Activated B cell treated with CpG ODN at 0.5 μM for 24 hours (primary cell): ENCODE measurements at places on chromosomes 11 and 22. TPM values are rescaled to one million over a fixed set of nuclear protein-coding genes. Genes with fewer than 3 reads are reported as not detected.

Gene HBG2
- not detected in 2 replicates for total RNA-seq

Gene MGAT3
- 41.5 and 43.4 TPM in 2 replicates for total RNA-seq

Gene CCDC82
- total RNA-seq: 22.6 and 33.8 TPM in 2 replicates

Gene RSF1
- 65.9 and 68.8 TPM in 2 replicates for total RNA-seq

Gene MAJIN
- total RNA-seq: 0.20 and 1.5 TPM in 2 replicates

GRCh38 chr22:46115388-46115678, 35.0 kb upstream of the PPARA start:
- no peak overlapping the region for H3K27ac ChIP-seq
- H3K4me1 ChIP-seq: no peaks in the 10 kb centered on the region
- H3K27me3 ChIP-seq: peaks cover 2% of the 10 kb centered on the region
- no peak overlapping the region for H3K4me3 ChIP-seq
- no peaks in the 10 kb centered on the region for H3K36me3 ChIP-seq
- no peak for DNase-seq

DNA sequence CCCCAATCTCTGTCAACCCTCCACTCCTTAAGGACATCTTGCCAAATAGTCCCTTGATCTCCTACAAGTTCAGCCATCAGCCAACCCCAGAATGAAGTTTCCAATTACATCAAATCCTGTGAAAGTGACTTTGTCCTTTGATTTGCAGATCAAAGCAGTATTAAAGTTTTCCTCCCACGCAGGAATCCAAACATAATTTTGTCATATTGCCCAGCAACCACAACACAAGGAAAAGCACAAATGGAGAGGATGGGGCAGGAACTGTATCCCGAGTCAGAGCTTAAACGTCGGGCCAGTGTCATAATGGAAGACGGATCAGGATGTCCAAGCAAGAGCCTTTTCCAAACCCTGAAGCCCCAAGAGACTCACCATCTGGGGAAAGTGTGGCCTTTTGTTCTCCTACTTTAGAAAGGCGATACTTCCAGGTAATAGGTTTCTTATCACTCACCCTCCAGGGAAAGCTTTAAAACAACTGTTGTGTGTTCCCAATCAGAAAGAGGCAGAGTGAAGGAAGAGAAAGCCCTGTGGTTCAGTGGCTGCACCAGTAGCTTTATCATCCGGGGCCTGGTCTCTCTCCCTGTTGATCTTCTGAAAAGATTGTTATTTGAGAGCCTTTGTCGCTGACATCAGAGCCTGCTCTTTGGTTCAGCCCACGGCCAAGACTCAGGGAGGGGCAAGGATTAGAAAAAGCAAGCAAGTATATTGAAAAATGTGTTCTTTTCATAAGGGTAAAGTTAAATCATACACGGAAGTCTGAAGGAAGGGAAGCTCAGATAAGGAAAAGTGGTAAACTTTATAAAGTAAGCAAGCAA, 41.7 kb downstream of the EXPH5 start:
- no peaks in the 10 kb centered on the region for H3K36me3 ChIP-seq
- H3K27ac ChIP-seq: no peak overlapping the region
- no peak for DNase-seq
- no peak overlapping the region for H3K4me3 ChIP-seq
- H3K4me1 ChIP-seq: no peaks in the 10 kb centered on the region

DNA sequence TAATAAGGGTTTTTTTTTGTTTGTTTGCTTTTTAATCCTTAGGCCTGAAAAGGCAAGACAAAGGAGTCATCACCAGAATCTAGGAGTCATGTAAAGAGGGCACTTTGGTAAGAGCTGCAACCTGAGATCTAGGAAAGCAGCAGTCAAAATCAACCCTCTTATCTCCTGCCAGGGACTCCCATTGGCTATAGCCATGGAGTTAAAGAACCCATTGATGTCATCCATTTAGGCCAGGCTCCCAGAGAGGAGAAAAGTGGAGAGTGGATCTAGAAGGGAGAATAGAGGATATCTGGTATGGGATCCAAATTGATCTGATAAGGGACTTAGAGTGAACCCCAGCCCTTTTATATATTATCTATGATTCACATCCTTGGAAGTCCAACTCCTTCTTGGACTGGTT, 35.9 kb downstream of the ZNF215 start:
- no peaks in the 10 kb centered on the region for H3K4me1 ChIP-seq
- no peak overlapping the region for H3K27ac ChIP-seq
- H3K36me3 ChIP-seq: peaks cover 2% of the 10 kb centered on the region
- DNase-seq: no peak
- no peak overlapping the region for H3K4me3 ChIP-seq
- no peaks in the 10 kb centered on the region for H3K27me3 ChIP-seq

DNA sequence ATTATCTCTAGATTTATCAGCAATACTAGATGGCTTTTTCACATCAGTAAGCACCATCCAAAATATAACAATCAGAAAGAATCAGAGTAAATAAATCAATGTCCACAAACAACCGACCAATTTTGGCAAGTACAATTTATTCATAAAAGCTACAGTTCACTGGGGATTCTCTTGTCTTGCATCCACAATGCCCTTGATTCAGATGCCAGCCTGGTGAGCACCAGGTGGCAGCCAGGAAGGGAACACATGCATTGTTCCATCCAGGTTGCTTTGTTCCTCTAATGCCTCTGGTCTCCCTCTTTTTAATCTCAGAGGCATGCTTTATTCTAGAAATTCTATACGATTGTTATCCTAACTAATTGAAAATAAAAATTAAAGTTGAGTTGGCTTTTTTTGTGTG, 242.1 kb upstream of the KIRREL3 start:
- no peak overlapping the region for H3K27ac ChIP-seq
- H3K4me3 ChIP-seq: no peak overlapping the region
- H3K36me3 ChIP-seq: no peaks in the 10 kb centered on the region
- DNase-seq: no peak

DNA sequence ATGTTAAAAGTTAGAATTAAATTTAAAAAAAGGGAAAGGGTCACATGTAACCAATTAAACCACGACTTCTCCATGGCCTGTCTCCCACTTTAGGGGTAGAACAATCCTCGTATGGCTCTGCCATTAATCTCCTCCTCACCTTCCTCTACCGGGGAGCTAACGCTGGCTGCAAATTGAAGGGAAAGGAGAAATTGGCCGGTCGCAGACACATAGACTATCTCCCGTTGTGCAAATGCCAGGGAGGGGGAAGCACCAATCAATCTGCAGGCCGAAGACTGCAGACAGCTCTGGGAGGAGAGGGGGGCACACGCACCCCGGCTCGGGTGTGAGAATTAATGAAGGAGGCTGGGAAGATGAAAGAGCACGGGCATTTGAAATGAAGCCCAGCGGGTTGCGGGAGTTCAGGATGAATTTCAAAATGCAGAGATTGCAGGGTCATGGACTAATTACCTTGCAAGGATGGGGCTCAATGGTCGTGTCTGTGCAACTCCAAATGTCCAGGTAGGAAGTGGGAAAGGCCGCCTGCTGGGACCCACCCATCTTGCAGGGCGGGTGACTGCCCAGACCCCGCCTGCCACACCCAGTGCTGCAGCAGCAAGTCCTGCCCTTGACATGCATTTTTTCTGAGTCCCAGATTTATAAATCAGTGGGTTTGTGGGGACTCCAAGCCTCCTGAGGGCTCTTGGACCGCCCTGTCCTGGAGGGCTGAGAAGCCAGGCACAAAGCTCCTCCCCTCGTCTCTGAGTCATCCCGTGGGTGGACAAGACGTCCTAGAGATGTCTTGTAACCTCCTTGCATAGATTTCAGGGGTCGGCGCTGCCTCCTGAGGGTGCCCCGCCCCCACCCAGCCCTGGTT, 534.2 kb downstream of the TBC1D22A start:
- H3K36me3 ChIP-seq: no peaks in the 10 kb centered on the region
- no peak for DNase-seq
- peaks cover 9% of the 10 kb centered on the region for H3K27me3 ChIP-seq
- H3K4me3 ChIP-seq: no peak overlapping the region
- no peak overlapping the region for H3K27ac ChIP-seq
